ENCODE measurements at places on chromosomes 5 and 9.

DNA sequence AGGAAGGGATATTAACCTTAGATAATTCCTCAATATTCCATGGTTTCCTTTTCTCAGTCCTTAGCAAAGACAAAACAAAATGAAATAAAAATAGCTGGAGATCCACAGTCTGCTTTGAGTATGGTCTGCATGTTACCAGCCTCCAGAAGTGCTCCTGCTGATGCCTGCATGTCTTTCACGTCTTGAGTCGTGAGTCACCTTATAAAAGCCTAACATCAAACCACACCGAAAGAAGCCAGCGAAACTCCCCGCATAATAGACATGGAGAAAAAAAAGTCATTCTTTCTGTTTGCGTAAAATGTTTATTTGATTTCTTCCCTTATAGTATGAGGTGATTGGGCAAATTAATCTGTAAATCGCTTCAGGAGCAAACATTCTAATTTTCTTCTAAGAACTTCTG is 380.5 kb downstream of the SLCO4C1 start:
- DNase-seq: no peak

- no peak for DNase-seq
Measured at GRCh38 chr9:111886983-111887718, 9.5 kb upstream of the UGCG start.

- no peak for DNase-seq
Measured at GRCh38 chr9:91445135-91445534, 21.5 kb upstream of the NFIL3 start.

DNA sequence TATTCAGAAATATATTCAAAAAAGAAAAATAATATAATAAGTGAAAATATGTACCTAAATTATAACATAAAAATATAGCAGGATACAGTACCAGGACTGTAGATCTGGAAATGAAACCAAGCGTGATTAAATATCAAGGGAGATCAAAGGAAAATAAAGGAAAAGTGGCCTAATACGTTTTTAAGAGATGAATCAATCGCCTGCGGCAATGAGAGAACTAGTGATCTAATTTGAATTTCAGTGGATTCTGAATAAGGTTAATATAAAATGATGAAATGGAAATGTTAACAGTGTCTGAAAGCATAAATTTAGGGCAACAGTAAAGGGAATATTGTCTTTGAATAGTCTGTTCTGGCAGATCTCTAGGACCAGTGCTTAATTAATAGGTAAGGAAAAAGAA is 1761.9 kb upstream of the ACO1 start:
- DNase-seq: no peak

- DNase-seq: no peak
Measured at GRCh38 chr5:36459176-36460135, 146.9 kb upstream of the SLC1A3 start.

- DNase-seq: no peak
Measured at GRCh38 chr5:171307789-171308452, 1.1 kb upstream of the TLX3 start.

GRCh38 chr5:98940581-98940980 is 11.8 kb upstream of the CHD1 start:
- no peak for DNase-seq

DNA sequence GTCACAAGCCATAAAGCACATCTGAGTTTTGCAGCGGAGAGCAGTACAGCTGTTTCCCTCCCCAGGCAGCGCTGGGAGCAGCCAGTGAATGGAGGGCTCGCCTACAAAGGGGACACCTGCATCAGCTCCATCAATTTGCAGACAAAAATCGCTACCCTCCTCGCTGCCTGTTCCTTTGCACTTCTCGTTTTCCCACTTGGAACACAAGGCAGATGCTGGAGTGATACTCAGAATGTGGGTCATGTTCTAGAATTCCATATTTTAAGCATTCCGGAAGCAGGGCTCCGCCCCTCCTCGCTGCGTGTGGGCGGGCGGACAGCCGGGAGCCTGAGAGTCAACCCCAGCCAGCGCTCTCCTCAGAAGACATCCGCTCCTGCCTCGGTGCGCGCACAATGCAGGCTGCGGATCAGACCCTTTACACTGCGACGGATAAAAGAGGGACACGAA is 92.1 kb downstream of the LMNB1 start:
- no peak for DNase-seq

- DNase-seq: no peak
Measured at GRCh38 chr9:68871236-68871635, 142.7 kb downstream of the PRKACG start.

GRCh38 chr9:124708074-124708473 is 63.0 kb downstream of the NR6A1 start:
- no peak for DNase-seq

DNA sequence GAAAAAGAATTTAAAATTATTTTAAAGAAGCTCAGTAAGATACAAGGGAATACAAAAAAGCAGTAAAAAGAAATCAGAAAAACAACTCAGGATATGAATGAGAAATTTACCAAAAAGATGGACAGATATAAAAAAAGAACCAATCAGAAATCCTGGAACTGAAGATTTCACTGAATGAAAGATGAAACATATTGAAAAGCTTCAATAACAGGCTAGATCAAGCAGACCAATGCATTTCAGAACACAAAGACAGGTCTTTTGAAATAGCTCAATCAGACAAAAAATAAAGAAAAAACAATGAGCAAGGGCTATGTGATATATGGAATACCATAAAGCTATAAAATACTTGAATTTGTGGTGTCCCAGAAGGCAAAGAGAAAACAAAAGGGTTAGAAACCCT is 322.6 kb upstream of the POU5F2 start:
- DNase-seq: no peak

GRCh38 chr5:178324481-178325310 is 92.1 kb upstream of the PHYKPL start:
- no peak for DNase-seq

- no peak for DNase-seq
Measured at GRCh38 chr5:112216140-112216539, 202.9 kb downstream of the EPB41L4A start.

DNA sequence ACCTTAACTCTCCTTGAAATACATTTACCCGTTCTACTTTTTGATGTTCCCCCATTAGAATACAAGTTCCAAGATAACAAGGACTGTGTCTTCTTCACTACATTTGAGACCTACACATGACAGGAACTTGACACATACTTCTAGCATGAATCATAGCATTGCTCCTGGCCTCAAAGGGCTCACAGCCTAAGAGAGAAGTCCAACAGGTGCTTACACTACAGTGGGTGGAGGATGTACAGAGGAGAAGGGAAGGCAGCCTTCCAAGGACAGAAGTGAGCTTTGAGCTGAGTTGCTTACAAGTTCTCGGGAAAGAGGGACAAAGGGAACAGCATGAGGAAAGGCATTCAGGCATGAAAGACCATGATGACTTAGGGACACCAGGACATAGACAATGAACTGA is 56.9 kb upstream of the MSX2 start:
- DNase-seq: no peak

GRCh38 chr5:544675-545355 is 20.6 kb upstream of the SLC9A3 start:
- DNase-seq: no peak

- no peak for DNase-seq
Measured at GRCh38 chr5:56557198-56557597, 258.2 kb upstream of the MAP3K1 start.

DNA sequence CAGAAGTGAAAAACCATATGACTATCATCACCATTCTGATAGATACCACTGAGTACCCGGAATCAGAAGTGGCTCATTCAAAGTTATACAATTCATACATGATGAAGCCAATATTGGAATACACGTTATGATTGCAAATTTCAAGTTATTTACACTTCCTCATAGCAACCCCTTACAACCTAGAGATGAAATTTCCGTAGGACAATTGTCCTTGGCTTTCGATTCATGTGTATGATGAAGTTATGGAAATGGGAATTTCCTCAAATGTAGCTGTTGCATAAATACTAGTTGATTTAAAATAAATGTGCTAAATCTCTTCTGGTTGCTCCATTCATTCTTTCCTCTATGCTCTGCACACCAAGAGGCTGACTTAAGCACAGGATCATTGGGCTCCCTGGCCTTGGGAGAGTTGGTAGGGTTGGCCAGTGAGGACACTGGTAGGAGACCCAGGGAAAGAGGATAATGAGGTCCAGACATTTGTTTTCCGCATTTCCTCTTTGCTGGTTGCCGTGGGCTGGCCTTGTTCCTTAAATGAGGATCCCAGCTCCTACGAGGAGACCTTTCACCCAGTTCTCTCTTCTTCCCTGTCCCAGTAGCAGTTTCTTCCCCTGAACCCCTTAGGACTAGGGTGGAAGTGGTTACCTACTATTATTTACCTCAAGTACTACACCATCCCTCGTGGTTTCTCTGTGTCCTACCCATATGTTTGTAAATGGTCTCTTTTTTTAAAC is 90.3 kb downstream of the ZNF474 start:
- DNase-seq: no peak

DNA sequence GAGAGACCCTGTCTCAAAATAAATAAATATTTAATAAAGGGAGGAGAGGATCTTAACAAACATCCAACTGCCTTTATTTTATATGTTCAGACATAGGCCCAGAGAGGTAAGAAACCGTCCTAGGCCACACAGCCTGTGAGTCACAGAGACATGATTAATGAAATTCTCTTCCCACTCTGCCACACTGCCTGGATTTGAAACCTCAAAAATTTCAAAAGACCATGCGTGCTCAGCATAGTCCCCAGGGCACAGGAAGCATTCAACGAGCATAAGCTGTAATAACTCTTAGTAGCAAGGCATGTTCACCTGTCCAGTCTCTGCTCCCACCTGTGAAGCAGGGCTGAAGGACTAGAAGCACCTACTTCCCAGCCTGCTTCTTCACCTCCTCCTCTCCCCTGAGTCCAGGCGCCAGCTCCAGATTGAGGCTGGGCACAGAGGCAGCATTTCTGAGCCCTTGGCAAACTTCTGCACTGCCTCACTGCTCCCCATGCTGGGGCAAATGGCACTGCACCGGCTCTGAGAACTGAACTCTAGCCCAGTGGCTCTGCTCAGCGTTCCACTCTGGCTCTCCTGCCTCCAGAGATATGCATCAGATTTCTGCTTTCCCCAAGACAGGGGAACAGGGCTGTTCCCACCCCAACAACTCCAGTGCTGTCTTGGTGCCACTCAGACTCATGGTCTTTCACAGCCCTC is 1.1 kb downstream of the FAT2 start:
- no peak for DNase-seq

DNA sequence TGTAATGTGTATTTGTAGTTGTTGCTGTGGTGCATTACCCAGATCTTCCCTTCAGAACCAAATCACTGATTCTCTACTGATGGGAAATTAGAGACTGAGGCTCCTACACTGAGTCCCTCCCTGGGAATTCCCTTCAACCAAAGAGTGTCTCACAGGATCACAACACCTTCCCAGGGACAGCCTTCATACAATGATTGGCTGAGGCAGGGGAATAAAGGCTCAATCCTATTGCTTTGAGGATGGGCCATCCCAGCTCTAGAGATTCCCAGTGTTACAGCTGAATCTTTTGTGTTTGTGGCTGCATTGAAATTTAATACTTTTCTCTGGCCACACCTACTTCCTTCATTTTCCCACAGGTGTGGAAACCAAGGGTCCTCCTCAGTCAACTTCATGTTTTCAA is 96.4 kb upstream of the ELL2 start:
- no peak for DNase-seq

DNA sequence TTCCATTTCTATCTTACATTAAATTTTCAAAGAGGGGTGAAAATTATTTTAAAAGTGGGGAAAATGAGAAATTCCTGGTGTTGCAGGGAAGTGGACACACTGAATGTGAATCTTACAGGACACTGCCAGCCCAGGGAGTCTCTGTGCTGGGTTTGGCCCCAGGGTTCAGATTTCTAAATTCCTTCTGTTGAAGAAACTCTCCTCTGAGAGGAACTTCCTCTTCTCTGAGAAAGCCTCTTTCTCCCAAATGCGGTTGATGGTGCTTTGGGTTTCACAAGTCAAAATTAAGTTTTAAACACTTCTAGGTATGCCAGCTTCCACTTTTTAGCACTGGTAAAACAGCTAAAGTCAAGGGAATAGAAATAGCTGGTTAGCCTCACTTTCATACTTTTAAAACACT is 317.9 kb upstream of the ITGA1 start:
- no peak for DNase-seq

DNA sequence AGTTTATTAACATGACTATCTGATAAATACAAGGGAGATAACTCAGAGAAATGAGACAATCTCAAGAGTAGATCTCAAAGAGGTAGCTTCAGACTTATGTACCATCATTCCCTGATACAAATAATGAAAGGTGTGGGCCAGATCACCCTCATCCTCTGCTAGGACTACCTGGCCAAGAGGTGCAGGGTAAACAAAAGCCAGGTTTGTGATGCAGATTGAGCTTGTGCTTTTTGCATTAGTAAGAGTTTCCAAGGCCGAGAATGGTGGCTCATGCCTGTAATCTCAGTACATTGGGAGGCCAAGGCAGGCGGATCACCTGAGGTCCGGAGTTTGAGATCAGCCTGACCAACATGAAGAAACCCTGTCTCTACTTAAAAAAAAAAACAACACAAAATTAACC is 8.9 kb upstream of the SPIN1 start:
- DNase-seq: no peak

- DNase-seq: no peak
Measured at GRCh38 chr5:173196133-173196952, 38.7 kb downstream of the NKX2-5 start.

- peak; percentile 20 for DNase-seq
Measured at GRCh38 chr5:110726249-110727024, at the start of gene TMEM232. TMEM232 (minus strand) TSS chr5:110726671; CDS start chr5:110667352, 59,319 bp downstream.

DNA sequence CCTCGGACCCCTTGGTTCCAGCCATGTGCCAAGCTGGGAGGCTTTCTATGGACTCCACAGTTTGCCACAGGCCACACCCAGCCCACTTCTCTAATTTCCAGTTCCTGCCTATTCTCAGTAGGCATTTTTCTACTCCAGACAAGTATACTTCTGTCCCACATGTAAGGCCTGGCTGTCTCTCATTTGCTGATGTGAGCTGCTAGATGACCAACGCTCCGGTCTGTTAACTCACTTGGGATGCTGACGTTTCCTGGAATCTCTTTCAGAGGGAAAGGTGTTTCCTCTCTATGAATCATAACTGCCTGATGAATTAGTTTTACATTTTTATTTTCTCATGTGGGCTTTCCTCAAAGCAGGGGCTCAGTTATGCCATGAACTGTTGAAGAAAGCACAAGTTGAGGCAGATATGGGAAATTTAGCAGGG is 36.3 kb downstream of the ERGIC1 start:
- peak; percentile 75 for DNase-seq

DNA sequence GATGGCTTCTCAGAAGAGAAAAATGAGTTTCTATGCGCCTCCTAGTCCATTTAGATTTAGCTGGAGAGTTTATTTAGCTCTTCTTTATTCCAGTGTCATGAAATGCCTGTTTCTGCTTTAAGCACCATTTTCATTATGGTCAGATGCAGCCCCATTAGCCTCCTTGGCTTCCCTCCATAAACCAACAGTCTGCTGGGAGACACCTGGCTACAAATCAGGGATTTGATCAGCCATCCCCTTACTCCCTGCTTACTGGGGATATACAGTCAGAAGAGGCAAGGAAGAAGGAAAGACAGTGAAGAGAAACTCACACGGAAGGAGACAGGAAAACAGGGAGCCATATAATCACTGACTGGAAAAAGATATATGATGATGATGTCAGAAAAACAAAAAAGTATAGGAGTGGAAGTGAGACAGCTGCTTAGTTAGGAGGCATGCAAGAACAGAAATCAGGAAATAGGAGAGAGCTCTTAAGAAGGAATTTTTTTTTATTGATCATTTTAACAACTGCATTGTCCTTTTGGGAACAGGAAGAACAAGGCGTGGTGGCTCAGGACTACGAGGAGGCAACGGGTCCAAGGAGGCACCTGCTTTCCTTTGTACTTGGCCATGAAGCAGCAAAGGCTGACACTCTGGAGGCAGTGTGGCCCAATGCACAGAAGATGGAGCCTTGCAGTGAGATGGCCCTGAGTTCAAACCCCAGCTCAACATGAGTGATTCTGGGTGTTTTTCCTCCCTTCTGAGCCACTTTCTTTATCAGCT is 56.1 kb downstream of the MED27 start:
- no peak for DNase-seq

Measured in GM04503 (cell line).